Naive thymus-derived CD8-positive, alpha-beta T cell (primary cell): ENCODE measurements at places on chromosomes 7 and 10. TPM values are rescaled to one million over a fixed set of nuclear protein-coding genes. Genes with fewer than 3 reads are reported as not detected.
A peak's percentile ranks its signal among the peaks of the same experiment; 100 is the strongest.

DNA sequence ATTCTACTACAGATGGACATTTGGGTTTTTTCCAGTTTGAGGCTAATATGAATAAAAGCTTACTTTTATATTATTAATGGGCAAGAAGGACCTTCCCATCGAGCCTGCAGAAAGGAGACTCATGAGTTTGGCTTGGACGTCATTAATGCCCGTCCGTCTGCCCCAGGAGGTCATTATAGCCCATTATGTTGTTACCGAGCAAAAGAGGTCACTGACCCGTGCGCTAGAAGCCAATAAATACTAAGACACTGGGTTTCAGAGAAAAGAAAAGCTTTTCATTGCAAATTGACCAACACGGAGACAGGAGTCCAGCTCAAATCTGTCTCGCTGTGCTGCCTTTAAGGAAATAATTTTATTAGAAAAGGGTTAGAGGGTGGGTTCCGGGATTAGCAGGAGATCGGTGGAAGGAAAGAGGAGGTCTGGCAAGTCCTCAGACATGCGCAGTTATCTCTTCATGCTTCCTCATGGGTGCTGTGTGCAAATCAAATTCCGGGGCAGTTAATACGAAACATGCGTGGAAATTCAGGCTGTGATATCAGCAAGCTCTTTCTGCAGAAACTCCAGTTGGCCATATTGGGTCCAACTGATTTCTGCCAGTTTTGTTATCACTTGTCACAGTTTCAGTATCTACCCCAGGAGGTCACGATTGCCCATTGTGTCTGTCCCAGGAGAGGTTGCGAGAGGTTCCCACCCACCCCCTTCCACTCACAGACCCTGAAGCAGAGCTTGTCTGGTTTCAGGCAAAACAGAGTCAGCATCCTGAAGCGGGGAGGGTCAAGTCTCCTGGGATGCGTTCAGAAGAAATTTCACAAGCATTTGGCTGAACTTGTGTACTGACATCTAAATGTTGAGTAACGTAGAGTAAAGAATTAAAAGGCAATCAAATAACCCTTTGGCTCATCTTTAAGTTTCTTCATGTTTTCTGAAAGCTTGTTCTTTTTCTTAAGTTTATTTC is 1.1 kb upstream of the GALNTL5 start:
- no peak for DNase-seq

GRCh38 chr7:29806208-29806994 is at the start of gene WIPF3:
TSS of gene WIPF3 (plus strand) at chr7:29806508. CDS start at chr7:29834725, 28,217 bp downstream.
- DNase-seq = no peak

DNA sequence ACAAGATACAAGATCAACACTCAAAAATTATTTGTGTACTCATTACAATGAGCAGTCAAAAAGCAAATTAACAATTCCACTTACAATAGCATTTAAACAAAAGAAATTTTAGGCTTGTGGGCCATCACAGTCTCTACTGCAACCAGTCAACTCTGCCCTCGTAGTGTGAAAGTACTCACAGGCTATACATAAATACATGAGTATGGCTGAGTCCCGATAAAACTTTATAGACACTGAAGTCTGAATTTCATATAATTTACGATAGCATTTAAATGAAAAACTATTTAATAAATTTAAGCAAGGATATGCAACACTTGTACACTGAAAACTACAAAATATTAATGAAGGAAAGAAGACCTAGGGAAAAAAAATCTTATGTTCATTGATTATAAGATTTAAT is 90.1 kb downstream of the ZNF33B start:
- no peak for DNase-seq

DNA sequence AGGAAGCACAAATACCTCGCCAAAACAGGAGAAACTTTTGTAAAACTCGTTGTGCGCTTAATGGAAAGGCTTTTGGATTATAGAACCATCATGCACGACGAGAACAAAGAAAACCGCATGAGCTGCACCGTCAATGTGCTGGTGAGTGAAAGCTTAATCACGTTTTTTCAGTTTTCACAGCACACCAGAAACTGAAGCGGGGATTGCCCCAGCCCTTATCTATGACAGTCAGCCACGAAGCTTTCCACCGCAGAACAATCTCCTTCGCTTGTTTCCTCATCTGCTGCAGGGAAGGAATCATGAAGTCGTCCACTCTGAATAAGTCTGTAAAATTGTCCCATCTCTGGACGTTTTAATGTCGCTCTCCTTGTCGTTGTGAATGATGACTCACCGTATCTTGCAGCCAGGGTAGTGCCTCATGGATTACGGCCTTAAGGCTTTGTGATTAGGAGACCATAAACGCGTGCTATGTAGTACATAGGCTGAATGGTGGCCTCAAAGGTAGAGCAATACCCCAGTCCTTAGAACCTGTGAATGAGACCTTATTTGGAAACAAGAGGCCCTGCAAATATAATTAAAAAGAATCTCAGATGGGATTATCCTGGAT is 174.9 kb upstream of the NPS start:
- no peak for DNase-seq

DNA sequence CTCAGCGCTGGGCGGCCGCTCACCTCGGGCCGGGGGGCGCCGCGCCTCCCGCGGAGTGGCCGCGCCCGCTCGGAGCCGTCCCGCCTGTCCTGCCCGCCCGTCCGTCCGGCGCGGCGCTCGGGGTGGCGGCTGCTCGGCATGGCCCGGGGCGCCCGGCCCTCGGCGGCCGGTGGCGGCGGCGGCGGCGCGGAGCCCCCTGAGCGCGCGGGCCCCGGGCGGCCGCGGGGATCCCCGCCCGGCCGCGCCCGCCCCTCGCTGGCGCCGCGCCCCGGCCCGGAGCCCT is 338 bp downstream of the SDK1 start:
- DNase-seq = no peak

DNA sequence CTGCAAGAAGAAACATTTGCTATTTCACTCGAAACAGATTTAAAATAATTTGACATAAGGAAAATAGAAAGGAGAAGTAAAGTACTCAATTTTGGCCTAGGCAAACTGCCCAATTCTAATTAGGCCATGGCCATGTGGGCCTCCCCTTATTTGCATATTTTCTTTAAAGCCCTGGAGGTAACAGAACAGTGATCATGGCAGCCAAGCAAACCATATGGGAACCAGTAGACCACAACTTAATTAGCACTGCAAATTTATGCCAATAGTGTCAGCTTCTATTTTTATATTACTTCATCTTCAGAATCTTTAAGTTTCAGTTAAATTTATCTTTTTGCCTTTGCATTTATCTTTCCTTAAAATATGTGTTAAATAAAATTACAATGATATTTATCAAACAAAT is 63.3 kb upstream of the THSD7A start:
- no peak for DNase-seq

- no peak for DNase-seq
Observed at GRCh38 chr7:18458830-18459229, 36.7 kb upstream of the HDAC9 start.

GRCh38 chr7:142583446-142583845 is 165.8 kb upstream of the PRSS1 start:
- no peak for DNase-seq

DNA sequence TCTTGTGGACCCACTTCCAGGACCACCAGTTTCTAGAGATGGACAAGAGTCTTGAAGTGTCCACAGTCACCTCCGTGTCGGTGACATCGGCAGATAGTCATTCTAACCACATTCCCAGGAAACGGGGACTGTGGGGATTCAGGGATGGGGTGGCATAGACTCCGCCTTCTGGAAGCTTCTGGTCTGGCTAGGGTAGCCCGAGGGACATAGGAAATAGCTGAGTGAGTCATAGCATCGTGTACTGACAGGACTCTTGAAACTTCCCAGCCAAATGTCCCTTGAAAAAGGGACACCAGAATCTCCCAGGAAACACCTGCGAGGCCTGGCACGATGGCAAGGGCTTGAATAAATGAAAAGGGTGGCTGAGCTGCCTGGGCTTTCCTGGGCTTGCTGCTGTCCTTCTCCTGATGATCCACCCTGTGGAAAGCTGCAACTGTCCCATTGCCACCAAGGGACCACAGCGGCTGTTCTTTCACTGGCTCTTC is 84.1 kb upstream of the LRRC4 start:
- no peak for DNase-seq

DNA sequence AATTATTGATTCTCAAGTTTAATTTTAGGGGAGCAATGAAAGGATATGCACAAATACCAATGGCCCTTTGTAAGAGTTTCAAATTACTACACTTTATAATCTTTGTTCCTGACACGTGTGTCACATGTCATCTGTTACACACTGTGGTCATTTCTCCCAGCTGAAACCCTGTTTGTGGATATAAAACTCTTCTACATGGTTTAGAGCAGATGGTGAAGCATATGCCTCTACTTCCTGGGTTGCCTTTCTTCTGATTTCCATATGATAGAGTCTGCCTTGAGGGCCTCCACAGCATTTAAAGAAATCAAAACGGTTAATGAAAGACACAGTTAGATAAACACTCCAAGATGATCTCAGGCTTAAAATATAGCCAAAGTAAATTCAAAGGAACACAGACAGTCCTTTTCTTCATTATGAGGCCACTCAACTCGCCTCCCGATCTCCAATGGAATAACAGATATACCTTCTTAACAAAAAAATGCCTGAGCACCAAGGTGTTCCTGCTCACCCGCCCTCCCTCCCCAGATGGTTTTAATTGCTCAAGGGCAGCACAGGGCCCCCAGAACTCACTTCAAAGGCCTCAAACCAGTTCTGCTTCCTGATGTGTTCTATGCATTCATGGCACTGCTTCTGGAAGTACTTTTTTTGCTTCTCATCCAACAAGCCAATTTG is 75.0 kb downstream of the CPVL start:
- DNase-seq = no peak

DNA sequence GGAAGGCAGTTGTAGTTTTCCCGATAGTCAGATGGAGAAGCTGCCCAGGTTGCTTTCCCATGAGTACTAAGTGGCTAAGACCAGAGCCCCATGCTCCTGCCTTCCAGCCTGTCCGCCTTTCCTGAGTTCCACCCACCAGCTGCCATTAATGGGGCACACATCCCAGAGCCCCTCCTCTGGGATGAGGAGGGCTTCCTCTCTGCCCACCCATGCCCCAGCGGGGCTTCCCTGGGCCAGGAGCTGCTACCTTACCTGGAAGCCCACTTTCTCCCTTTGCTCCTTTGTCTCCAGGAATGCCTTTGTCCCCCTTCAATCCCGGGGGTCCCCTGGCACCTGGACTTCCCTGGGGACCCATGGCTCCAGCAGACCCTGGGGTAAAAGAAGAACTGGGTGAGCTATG is 7.8 kb downstream of the SFTPD start:
- no peak for DNase-seq

- no peak for DNase-seq
Observed at GRCh38 chr7:47586925-47587324, 5.0 kb upstream of the TNS3 start.

DNA sequence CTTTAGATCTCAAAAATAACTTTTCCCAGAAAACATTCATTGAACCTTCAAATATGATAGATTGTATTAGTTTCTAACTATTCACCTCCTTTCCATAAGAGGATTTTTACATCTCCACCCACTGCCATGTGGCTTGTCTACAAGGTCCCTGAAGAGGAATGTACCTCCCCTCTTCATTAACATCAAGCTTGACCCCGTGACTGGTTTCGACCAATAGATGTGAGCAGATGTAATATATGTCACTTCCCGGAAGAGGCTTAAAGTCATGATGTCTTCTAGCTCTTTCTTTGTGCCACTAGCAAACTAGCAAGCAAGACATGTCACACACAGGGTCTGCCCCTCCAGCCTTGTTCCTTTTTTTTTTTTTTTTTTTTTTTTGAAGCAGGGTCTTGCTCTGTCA is 6.9 kb downstream of the BAZ1B start:
- no peak for DNase-seq

- DNase-seq = no peak
Observed at GRCh38 chr7:6007386-6007785, 1.5 kb downstream of the PMS2 start.

- DNase-seq = no peak
Observed at GRCh38 chr10:17335065-17335464, 107.0 kb downstream of the VIM start.

GRCh38 chr7:14673202-14673601 is 229.3 kb downstream of the DGKB start:
- DNase-seq = no peak

- DNase-seq = no peak
Observed at GRCh38 chr7:93046641-93047040, 71.1 kb downstream of the SAMD9 start.

GRCh38 chr7:1151653-1152425 is 8.2 kb downstream of the ZFAND2A start:
- DNase-seq = no peak

DNA sequence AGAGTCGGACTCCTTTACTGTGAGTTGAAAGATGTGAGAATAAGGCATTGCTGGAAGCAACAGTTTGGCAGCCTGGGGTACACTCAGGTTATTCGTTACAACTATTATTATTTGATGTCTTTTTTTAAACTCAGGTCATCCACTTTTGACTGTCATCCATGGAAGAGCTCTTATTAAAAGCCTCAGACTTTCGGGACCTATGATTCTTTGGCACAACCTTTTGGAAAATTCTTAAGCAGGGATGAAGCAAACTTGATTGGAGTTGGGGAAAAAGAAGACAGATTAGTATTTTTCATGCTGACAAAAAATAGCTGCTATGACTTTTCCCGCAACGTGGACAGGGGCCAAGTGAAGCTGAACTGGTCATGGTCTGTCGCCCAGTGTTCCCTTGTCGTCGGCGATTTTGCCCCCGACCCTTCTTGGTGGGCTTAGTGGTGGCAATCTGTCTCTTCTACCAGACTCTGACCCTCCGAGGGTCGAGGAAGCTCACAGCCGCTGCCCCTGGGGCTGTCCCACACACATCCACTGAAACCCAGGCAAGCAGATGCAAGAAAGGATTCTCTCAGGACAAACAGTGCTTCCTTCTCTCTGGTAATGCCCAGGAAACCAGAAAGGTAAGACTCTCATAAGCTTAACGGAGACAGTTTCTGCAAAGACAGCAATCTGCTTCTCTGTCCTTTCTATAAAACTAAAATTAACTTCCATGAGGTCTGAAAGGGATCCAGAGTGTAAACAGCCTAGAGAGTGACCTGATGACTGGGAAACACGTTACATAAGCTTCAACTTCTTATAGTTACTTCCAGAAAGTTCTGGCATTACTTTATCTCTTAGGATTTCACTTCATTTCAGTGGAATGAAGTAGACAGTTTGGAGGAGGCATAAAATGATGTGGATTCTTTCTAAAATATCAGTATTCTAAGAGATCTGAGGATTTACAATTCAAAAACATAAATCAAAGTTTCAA is 1.0 kb downstream of the CPED1 start:
- no peak for DNase-seq

GRCh38 chr10:104209575-104210198 is 22.5 kb downstream of the CFAP43 start:
- peak; percentile 44 for DNase-seq

PKD2L1 gene
- not detected for total RNA-seq

TNKS2 gene
- total RNA-seq = 57.7 TPM

SERPINE1 gene
- total RNA-seq = 0.11 TPM

FGFR2 gene
- not detected for total RNA-seq

SPDYE2B gene
- total RNA-seq = not detected

EFCAB10 gene
- total RNA-seq = not detected

EIF5AL1 gene
- total RNA-seq = 0.65 TPM
